ENCODE measurements at places on chromosomes 6 and 20. TPM values are rescaled to one million over a fixed set of nuclear protein-coding genes. Genes with fewer than 3 reads are reported as not detected.

DNA sequence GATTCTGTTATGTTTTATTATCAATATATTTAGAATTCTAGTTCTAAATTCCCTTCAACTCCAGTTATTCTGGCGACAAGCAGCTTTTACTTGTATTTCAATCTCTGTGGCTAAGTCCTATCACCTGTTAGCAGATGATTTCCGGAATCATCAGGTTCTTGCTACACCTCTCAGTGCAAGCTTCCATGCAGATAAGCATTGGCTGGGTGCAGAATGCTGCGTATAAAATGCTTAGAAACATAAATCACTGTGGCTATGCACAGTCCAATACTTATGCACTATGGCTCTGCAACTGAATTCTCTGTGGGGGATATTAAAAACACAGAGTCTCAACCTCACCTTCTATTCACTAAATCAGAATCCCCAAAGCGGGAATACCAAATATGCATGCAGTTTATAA is 720.0 kb downstream of the EYS start:
- H3K27ac ChIP-seq: no peak overlapping the region
- no peak for DNase-seq
- H3K27me3 ChIP-seq: no peaks in the 10 kb centered on the region
- no peak overlapping the region for H3K4me3 ChIP-seq
- H3K36me3 ChIP-seq: no peaks in the 10 kb centered on the region

GRCh38 chr20:15098351-15098750 is 760.9 kb upstream of the FLRT3 start:
- no peaks in the 10 kb centered on the region for H3K4me1 ChIP-seq
- H3K36me3 ChIP-seq: no peaks in the 10 kb centered on the region
- H3K4me3 ChIP-seq: no peak overlapping the region
- no peak overlapping the region for H3K27ac ChIP-seq
- no peaks in the 10 kb centered on the region for H3K27me3 ChIP-seq
- DNase-seq: no peak

The PPP1R14C gene
- total RNA-seq: 64.5 TPM

DNA sequence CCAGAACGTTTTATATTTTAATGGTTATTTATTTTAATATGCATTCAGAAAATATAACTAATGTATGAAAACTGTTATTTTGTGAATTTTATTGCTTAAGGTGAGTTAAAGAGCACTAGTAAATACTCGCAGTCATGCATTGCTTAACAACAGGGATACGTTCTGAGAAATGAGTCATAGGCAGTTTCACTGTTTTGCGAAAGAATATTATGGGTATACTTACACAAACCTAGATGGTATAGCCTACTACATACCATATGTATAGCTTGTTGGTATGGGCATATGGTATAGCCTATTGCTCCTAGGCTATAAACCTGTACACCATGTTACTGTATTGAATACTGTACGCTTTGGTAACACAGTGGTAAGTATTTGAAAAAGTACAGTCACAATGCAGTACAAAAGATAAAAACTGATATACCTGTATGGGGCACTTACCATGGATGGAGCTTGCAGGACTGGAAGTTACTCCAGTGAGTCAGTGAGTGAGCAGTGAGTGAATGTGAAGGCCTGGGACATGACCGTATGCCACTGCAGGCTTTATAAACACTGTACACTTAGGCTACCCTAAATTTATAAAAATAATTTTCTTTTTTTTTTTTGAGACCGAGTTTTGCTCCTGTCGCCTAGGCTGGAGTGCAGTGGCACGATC is 38.5 kb downstream of the ARFGEF2 start:
- no peak overlapping the region for H3K27ac ChIP-seq
- H3K4me1 ChIP-seq: no peaks in the 10 kb centered on the region
- no peaks in the 10 kb centered on the region for H3K36me3 ChIP-seq

Data from transverse colon (tissue), 4 donors.